ENCODE measurements at places on chromosomes 2 and 18.

GRCh38 chr2:127037476-127037875, 69.5 kb downstream of the BIN1 start:
- DNase-seq: no peak

DNA sequence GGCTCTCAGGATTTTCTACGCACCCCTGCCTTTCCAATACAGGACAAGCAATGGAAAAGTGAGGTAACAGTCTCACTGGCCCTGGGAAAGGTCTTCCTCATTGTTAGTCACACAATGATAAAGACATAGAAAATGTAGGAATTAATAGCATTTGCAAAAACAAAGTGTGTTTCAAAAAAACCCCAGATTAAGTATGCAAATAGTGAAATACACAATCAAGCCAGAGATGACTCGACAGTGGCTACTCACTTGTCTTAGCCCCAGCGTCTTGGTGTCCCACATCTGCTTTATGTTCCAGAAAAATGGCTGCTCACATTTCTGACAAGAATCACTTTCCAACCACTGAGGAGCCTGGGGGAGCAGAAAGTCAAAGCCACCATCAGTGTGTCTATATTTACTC, 47.0 kb upstream of the AP1S3 start:
- DNase-seq: no peak

- no peak for DNase-seq
Observed at GRCh38 chr2:67272195-67272594, 124.9 kb upstream of the ETAA1 start.

- DNase-seq: no peak
Observed at GRCh38 chr2:239310401-239311061, 90.3 kb downstream of the HDAC4 start.

GRCh38 chr18:44901283-44901682, 220.6 kb downstream of the SETBP1 start:
- no peak for DNase-seq

- DNase-seq: no peak
Observed at GRCh38 chr18:49251451-49251850, 209.0 kb downstream of the DYM start.

DNA sequence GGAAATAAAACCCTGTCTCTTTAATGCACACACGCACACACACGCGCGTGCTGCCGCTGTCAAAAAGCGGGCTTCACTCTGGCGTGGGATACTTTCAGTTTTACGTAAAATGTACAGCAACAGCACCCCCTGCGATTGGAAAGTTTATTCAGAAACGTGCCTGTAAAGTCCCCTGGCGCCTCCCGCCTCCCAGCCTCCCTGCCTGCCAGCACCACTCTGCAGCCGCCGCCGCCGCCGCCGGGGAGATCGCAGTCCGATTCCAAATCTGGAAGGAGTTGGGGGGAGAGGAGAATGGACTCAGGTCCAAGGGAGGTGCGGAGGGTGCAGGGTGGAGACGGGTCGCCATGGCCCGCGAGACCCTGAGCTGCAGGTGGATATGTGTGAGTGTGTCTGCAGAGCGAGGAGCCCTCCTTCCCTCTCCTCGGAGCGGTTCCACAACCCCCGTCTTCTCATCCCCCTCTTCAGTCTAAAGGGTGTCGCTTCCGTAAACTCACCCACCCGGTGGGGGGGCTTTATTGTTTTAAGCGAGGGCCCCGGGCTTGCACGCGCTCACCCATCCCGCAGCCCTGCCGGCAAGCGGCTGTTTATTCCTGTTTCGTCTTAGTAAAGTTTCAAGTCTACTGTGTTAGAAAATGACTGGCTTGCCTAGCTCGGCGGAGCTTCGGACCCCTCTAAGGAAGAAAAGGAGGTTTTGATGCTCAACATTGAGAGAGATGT, 1.8 kb upstream of the BCL11A start:
- DNase-seq: no peak

DNA sequence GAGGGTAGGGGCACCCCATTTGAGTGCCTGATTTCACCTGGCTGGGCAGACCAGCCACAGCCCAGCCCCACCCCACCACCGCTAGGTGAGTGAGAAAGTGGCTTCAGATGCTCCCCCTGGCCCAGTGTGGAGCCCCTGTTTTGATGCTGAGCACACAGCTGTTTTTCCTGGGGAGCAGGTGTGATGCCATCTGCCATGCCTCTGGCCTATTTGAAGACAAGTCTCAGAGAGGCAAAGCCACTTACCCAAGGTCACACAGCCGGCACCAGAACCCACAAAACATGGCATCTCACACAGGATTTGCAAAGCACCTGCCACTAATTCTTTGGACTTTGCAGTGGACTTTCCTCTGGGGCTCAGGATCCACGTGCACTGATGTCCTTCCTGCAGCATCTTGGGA, 131.3 kb downstream of the INHBB start:
- DNase-seq: no peak

GRCh38 chr2:49988276-49988675, 834.0 kb upstream of the FSHR start:
- no peak for DNase-seq

DNA sequence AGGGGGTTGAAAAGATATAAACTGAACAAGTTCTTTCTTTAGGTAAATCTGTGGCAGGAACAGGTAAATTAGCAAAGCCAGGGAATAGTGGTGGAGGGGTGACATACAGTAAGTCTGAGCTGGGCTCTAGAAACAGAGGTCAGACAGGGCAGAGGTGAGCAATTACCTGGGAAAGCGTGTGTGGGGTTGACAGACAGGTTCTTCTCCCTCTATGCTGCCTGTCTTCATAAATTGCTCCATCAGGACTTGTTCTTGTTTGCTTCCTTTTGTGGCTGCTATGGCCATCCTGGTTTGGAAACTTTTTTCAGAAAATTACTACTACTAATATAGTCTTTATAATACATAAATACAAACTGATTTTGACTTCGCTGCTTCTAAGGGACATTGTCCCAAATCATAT, 3.4 kb upstream of the ANKRD12 start:
- DNase-seq: no peak

GRCh38 chr2:26901326-26902183, 53.6 kb downstream of the DPYSL5 start:
- no peak for DNase-seq

- DNase-seq: no peak
Observed at GRCh38 chr2:30768708-30769480, 38.4 kb downstream of the CAPN13 start.

DNA sequence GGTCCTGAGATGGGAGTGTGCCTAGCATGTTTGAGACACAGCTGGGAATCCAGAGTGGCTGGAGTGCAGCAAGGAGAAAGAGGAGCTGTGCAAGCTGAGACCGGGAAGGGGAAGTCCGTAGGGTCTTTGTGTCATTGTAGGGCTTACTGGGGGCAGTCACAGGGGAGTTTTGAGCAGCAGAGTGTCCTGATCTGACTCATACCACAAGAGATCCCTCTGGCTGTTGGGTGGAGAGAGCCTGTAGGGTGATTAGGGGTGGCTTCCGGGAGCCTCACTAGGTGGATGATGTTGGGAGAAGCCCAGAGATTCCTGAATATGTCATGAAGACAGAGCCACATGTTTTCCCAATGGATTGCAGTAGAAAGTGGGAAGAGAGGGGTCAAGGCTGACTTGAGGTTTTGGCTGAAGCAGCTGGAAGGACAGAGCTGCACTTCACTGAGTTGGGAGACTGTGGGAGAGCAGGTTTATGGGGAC, 30.9 kb downstream of the FHOD3 start:
- DNase-seq: no peak

GRCh38 chr2:203062126-203062525, 47.5 kb downstream of the NBEAL1 start:
- no peak for DNase-seq

- no peak for DNase-seq
Observed at GRCh38 chr18:9741406-9741792, 33.3 kb downstream of the RAB31 start.

DNA sequence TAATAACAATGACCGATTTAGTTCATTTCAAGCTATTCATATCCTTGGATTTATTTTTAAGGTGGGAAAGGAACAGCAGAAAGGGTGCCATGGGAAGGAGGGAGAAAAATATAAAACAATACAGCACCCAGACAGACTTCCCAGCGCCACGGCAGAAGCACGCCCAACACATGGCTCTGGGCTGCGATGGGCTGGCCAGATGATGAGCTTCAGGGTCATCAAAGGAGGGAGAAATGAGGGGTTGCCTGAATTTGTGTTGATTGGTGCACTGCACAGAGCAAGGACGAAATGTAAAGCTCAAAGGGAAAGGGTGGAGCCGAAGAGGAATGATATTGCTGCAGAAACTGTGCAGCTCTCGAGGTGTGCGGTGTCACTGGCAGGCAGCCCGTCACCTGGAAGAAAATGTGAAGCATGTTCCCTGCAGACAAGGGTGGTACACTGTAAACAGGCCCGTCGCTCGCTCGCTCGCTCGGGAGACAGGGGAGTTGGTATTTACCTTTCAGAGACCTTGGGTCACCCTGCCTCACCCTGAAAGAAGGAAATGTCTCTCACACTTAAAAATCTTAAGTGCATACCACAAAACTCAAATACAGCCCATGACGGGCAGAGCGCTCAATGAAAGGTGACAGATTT, 195.5 kb upstream of the CTAGE1 start:
- no peak for DNase-seq

DNA sequence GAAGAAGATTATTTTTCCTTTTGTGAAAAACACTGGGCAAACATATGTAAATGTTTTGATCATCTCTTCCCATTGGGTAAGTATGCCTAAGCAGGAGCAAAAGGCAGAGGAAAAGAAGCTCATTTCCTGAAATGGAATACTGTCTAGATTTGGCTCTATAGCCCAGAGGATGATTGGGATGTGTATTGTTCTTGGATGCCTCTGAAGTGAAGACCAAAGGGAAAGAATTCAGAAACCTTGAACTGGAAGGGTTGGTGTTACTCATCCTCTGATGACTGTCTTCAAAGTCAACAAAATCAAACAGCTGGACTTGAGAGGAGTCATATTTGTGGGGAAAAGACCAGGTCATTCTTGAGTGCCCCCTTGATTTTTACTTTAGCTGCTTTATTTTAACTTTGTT, 112.6 kb upstream of the NT5C1B start:
- no peak for DNase-seq

GRCh38 chr18:47283476-47283875, 32.0 kb upstream of the SKOR2 start:
- no peak for DNase-seq

DNA sequence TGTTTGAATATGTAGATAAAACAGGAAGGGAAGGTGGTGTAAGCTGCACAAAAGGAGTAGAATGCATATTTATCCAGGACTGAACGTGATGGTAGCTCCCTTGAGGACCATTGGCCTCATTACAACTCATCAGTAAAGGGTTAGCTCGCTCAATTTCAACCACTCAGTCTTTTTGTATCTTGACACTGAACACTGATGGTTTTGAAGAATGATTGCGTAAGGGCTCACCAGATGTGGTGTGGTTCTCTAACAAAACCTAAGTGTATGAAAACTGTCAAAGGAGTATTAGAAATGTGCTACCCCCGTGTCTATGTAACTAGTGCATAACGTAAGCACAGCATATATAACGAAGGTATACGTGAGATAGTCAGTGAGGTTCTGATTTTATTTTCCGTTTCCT, 272.4 kb upstream of the THSD7B start:
- DNase-seq: no peak

DNA sequence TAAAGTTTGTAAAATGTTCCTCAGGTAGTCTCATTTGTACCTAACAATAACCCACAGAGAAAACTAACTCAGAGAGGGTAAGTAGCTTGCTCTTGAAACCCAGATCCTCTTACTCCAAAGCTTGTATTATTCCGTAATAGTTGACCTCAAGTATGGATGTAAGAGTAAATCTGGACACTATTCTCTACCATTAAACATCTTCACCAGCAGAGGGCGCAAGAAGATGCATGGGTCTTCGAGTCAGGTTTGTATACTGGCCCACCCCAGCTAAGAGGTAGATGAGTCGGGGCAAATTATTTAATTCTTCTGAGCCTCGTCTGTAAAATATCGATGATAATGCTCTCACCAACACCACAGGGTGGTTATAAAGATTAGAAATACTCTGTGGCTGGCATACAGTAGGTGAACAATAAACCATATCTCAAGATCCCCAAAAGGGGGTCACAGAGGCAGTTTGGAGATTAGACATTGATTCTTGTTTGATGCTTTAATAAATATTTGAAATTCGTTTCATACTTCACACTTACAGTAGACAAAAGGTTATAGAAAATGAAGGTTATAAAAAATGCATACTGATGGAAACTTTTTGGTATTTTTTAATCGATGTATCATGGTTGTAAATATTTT, 3.5 kb upstream of the CABLES1 start:
- DNase-seq: peak; percentile 40

- no peak for DNase-seq
Observed at GRCh38 chr2:173239644-173240043, 115.0 kb upstream of the CDCA7 start.

GRCh38 chr2:99524056-99524455, 34.2 kb upstream of the REV1 start:
- DNase-seq: no peak

- DNase-seq: no peak
Observed at GRCh38 chr18:54671291-54671881, 80.3 kb downstream of the DYNAP start.

GRCh38 chr18:13810950-13811485, 12.9 kb upstream of the MC5R start:
- DNase-seq: no peak

DNA sequence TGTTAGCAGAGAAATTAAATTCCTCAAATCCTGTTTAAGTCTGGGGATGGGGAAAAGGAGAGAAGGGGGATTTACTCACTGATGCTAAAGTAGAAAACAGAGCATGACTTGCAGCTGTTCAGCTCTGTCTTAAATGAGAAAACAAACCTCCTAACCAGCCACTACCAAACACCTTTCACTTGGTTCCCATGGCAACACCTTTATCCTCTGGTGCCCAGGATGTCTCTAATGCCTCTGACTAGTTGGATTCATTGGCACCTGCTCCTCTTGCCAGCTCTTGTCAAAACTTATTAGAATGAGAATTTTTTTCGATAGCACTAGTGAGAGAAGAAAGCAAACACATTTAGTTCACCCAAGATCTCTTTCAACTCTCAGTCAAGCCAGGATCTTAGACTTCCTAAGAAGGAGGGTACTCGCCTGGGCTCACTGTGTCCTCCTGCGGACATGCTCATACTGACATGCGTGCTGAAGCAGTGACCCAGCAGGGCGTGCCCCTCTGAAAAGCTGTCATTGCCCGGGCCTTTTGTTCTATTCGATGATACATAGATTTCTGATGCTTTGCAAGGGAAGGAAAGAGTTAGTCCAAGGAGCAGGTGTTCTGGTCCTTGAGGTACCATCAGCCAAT, 656.0 kb upstream of the CELF4 start:
- DNase-seq: no peak
